ENCODE measurements at places on chromosomes 4 and X. TPM values are rescaled to one million over a fixed set of nuclear protein-coding genes. Genes with fewer than 3 reads are reported as not detected.

DNA sequence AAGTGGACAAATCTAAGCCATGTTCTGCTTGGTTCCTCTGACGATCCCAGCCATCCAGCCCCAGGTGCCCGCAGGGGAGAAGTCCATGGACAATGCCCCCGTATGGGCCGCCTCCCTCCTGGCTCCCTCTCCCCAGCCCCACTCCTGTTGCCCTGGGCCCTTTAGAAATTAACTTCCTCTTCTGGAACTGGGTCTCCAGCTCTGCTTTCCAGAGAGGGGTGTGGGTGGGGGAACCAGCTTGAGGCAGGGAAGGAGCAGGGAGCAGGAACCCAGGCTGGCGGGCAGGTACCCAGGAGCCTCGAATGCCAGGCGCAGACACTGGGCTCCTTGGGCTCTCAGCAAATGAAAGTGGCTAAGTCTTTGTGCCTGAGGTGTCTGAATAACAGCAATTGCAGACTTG, 12.7 kb upstream of the ABLIM2 start:
- no peak for DNase-seq

GRCh38 chrX:39969099-39969818, 128.5 kb downstream of the BCOR start:
- DNase-seq, result no peak

- DNase-seq, result no peak
Observed at GRCh38 chr4:126991965-126992364, 640.8 kb upstream of the INTU start.

DNA sequence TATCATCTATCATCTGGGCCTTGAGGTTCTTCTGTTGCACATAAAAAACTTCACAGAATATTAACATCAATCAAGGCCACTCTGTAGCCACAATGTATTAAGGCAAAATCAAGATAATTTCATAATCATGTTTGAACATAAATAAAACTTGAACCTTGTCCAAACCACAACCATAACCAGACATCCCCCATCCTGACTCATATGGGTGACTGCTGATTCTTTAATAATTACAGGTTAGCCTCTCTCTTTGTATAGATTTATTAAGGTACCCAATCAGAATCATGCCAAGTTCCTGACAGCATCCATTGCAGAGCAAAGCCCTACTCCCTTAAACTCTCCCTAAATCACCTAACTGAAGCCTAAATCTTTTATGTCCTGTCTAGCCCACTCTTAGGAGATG, 16.7 kb upstream of the AREG start:
- no peak for DNase-seq

DNA sequence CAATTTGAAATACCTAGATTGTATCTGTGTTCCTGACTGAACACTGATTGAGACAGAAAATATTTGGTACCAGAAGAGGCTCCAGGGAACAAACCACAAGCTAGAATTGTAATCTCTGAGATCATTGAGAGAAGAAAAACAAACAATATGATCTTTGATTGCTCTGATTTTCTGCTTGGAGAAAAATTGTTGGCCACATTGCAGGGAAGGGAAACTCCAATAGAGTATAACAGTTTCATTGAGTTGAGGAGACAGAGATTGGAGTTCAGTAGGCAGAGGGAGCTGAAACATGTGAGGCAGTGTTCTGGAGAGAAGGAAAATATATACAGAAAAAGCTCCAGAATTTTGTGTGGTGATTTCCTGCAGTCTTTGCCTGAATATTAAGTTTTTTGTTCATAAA, 158.2 kb downstream of the C4orf33 start:
- no peak for DNase-seq

The SYNPO2 gene
- polyA plus RNA-seq, result 13.7 TPM

The PLXNB3 gene
- polyA plus RNA-seq, result 0.82 TPM

The ETDA gene
- polyA plus RNA-seq, result 0.38 TPM

The TAF7L gene
- 0.31 TPM for polyA plus RNA-seq

The C4orf50 gene
- 0.01 TPM for polyA plus RNA-seq

The LRIT3 gene
- 0.31 TPM for polyA plus RNA-seq
